Activated CD4-positive, alpha-beta T cell treated with anti-CD3 and anti-CD28 coated beads for 36 hours (primary cell): ENCODE measurements at places on chromosomes 12 and 14.

DNA sequence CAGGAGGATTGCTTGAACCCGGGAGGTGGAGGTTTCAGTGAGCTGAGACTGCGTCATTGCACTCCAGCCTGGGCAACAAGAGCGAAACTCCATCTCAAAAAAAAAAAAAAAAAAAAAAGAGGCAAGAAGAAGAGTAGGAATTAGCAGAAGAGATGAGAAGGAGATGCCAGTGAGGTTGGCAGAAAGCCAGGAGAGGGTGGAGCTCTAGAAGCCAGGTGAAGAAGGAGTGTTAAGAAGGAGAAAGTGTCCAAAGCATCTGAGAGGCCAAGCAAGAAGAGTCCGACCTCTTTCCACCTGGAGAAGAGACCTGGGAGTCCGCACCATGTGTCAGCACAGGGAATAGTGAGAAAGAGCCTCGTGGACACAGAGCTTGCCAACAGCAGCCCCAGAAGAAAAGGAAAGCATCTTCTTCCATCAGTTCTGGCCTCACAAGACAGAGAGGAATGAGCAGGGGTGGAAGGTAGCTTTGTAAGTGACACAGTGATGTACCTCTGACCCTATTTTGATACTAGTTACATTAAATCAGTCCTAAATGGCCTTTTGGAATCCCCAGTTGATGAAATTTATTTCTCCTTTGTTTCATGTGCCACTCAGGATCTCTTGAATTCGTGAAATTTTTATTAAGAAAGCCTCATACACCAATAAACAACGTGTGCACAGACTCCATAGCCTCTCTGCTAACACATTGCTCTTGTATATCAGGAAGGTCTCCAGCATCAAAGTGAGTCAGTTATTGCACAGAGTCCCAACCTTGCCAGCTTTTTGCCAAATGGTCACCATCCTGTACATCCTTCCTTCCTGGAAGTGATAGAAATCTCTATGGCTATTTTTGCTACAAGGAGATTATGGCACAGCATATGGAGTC lies 70.6 kb downstream of the SAMD4A start:
- H3K4me1 ChIP-seq, result no peaks in the 10 kb centered on the region
- H3K4me3 ChIP-seq, result no peak overlapping the region
- no peak overlapping the region for H3K27ac ChIP-seq
- DNase-seq, result no peak
- no peaks in the 10 kb centered on the region for H3K36me3 ChIP-seq

DNA sequence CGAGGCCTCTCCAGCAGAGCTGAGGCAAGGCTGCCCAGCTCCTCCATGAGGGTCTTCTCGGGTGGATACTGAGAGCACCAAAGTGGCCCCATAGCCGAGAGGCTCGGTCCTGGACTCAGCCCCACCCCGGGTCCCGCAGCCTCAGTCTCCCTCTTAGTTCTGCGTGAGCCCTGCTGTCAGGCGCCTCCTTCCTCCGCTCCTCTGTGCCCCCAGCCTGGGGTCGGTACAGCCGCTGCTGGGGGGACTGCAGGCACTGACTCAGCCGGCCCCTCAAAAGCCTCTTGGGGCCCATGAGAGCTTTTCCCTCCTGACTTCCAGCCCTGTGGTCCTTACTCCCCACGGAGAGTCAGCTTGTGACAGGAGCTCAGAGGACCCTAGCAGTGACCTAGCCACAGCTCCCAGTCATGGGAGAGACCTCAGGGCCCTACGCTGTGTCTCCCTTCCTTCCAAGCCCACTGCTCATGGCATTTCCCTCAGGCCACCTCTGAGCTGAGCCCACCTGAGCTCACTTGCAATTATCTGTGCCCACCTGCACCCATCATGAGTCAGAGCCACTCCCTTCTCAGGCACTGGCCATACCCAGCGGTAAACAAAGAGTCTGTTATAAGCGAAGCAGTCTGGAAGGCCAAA lies 295.0 kb upstream of the RTL1 start:
- DNase-seq, result no peak
- H3K27me3 ChIP-seq, result no peaks in the 10 kb centered on the region
- no peak overlapping the region for H3K4me3 ChIP-seq
- H3K36me3 ChIP-seq, result no peaks in the 10 kb centered on the region
- H3K27ac ChIP-seq, result no peak overlapping the region

DNA sequence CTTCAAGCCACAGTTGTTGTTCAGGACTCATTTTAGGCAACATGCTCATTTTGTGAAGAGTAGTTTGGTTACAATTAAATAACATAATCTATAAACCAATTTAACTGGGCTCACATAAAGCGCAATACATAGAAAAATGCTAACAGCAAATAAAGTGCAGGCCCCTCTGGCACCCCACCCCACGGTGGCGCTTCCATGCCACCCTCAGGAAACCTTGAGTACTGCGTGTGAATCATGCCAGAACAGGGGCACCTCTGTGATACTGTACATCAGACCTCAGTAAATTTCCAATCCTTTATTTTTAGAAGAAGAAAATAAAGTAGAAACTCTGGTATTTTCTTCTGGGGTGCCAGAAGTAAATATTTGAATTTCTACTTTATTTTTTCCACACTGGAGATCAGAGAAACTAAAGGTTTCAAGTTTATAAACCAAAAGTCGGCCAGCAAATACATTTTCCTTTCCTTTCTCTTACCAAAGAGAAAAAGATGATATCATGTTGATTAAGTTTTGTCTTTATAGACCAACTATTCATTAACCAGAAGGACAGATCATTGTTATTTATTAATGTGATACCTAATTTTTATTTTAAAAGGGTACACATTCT lies 316.8 kb downstream of the PAWR start:
- H3K27ac ChIP-seq, result no peak overlapping the region
- no peak overlapping the region for H3K4me3 ChIP-seq
- H3K36me3 ChIP-seq, result no peaks in the 10 kb centered on the region
- H3K27me3 ChIP-seq, result no peaks in the 10 kb centered on the region
- no peaks in the 10 kb centered on the region for H3K4me1 ChIP-seq

DNA sequence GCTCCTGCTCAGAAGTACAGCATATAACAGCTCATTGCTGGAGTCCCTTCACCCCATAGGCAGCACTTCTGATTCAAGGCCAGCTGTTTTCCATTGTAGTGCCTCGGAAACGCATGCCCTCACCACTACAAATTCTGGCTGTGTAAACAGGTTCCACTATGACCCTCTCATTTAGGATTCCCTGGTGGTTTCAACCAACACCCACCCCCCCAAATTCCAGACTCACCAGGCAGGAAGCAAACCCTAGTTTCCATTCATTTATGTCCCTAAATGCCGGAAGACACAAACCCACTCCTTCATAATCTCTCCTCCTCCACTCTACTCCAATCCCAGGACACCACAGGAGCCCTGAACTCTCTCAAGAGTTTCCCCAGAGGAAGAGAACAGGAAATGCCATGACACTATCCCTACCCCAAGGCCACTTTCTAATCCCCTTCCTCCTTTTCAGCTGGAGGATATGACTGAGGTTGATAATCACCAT lies 75.9 kb upstream of the TMPO start:
- peaks cover 8% of the 10 kb centered on the region for H3K4me1 ChIP-seq
- H3K27me3 ChIP-seq, result peaks cover 46% of the 10 kb centered on the region
- no peak overlapping the region for H3K4me3 ChIP-seq
- H3K27ac ChIP-seq, result no peak overlapping the region
- no peak for DNase-seq
- no peaks in the 10 kb centered on the region for H3K36me3 ChIP-seq

DNA sequence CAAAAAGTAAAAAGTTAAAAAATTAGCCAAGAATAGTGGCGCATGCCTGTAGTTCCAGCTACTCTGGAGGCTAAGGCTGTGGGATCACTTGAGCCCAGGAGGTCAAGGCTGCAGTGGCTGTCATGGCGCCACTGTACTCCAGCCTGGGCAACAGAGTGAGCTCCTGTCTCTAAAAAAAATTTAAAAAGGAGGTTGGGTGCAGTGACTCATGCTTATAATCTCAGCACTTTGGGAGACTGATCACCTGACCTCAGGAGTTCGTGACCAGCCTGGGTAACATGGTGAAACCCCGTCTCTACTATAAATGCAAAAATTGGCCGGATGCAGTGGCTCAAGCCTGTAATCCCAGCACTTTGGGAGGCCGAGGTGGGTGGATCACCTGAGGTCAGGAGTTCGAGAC lies 8.2 kb upstream of the YLPM1 start:
- no peak overlapping the region for H3K4me3 ChIP-seq
- H3K27me3 ChIP-seq, result no peaks in the 10 kb centered on the region
- H3K27ac ChIP-seq, result no peak overlapping the region
- H3K4me1 ChIP-seq, result no peaks in the 10 kb centered on the region

DNA sequence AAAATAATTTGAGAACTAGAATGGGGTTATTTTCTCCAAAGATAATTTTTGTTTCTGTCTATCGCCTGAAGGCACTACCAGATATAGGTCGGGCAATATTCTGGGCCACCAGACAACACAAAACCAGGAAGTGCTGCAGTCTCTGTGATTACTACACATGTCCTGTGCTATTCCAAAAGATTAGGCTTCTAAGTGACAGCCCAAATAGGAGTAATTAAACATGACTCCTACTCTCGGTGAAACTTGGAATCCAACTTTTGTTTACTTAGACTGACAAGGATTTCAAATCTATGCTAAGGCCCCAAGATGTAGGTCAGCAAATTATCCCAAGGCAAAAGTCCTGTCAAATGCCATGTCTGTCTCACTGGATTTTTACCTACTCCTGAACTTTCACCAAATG lies 157.6 kb upstream of the LRFN5 start:
- H3K36me3 ChIP-seq, result no peaks in the 10 kb centered on the region
- no peak overlapping the region for H3K4me3 ChIP-seq
- H3K27me3 ChIP-seq, result no peaks in the 10 kb centered on the region
- DNase-seq, result no peak
- H3K27ac ChIP-seq, result no peak overlapping the region
- no peaks in the 10 kb centered on the region for H3K4me1 ChIP-seq

DNA sequence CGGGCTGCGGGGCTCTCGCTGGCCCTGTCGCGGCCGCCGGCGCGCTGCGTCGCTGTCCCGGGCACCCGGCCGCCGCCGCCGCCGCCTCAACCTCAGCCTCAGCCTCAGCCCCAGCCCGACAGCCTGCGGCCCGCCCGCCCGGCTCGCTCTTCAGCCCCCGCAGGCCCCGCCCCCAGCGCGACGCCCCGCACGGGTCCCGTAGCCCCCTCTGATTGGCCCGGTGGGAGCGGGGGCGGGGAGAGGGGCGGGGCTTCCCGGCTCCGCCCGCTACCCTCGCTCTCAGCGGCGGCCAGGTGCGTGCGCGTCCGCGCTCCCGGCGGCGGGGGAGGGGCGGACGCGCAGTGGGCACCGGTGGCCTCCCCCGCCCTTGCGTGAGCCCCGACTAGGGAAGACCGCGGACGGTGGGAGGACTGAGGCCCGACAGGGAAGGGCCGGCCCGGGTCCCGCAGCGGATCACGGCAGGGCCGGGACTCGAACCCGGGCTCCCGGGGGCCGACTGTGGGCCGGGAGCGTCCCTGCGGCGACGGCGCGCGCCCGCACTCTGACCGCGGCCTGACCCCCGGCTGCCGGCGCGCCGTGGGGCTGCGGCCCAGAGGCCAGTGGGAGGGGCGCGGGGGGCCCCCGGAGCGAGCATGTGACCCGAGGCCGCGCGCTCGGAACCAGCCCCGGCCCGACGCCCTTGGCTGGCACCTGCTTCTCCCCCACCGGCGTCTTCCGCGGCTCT lies at the start of gene PPP1R13B:
TSS of gene PPP1R13B (minus strand) at position 125 of the 724 bp plus-strand sequence. CDS start 268 bp downstream, outside the sequence.
- DNase-seq, result peak; percentile 97
- peak within 1 kb of the TSS; percentile 38 for H3K27ac ChIP-seq
- H3K27me3 ChIP-seq, result peaks cover 5% of the 10 kb centered on the region
- no peaks in the 10 kb centered on the region for H3K36me3 ChIP-seq
- H3K4me1 ChIP-seq, result peaks cover 16% of the 10 kb centered on the region

DNA sequence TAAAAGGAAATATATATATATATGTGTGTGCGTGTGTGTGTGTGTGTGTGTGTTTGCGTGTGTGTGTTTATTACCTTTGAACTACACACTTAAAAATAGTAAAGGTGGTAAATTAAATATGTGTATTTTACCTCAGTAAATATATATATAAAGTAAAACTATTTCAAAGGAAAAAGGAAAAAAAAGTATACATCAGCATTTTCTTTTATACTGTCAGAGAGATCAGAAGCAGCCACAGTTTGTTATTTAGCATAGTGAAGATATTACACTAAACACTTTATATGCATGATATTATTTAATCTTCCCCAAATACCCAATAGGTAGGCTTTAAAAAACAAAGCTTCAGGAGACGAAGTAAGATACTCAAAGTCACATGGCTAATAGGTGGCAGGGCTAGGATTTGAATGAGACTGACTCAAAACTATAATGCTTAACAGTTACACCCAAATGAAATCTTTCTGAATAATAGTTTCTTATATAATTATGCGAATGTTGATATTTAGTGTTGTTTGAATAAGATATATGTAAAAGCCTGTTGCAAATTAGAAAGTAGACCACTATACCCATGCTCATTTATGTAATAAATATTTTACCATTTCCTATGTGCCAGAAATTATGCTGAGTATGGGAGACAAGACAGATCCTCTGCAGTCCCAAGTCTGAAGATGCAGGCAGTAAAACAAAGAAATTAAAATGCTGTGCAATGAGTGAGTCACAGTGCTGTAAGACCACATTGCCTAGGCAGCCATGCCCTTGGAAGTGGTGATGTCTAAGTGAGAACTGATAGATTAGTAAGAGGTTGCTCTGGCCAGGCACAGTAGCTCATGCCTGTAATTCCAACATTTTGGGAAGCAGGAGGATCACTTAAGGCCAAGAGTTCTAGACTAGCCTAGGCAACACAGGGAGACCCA lies 66.1 kb downstream of the PDZRN4 start:
- H3K36me3 ChIP-seq, result no peaks in the 10 kb centered on the region
- no peak overlapping the region for H3K27ac ChIP-seq
- H3K27me3 ChIP-seq, result no peaks in the 10 kb centered on the region
- H3K4me3 ChIP-seq, result no peak overlapping the region
- no peak for DNase-seq

GRCh38 chr14:33062881-33063280 lies 124.2 kb downstream of the NPAS3 start:
- H3K27ac ChIP-seq, result no peak overlapping the region
- no peak for DNase-seq
- H3K4me3 ChIP-seq, result no peak overlapping the region
- no peaks in the 10 kb centered on the region for H3K36me3 ChIP-seq
- no peaks in the 10 kb centered on the region for H3K27me3 ChIP-seq
- no peaks in the 10 kb centered on the region for H3K4me1 ChIP-seq

DNA sequence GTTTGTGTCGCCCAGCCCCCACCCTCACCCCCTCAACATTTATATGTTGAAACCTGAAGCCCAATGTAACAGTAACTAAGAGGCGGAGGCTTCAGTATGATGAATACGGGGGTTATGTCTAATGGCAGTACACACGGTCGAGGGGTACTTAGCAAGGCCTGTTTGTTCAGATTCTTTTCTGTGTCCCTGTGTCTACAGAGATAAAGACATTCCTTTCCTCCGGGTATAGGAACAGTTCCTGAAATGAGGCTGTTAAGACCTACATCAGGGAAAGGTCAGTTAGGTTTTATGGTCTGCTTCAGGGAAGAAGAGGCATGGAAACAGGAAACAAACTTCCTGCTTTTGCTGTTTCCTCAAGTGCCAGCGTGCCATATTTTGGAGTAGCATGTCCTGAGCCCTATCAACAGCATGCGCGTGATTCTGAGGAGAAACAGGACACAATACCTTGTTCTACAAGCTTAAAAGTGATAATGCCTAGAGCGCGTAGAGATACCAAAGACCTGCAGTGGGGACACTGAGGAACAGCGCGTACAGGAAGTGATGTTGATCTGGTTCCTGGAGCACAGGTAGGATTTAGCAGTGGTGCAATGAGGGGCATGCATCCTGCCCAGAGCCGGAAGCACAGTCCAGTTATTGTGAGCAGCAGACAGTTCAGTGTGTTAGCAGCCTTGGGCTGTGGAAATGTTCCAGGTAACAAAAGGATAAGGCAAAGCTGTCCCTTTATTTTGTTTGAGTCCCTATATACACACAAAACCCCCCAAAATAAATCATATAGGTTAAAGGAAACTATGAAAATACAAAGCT lies 47.2 kb downstream of the FGD4 start:
- no peak overlapping the region for H3K27ac ChIP-seq
- no peak overlapping the region for H3K4me3 ChIP-seq
- peaks cover 9% of the 10 kb centered on the region for H3K4me1 ChIP-seq
- H3K27me3 ChIP-seq, result no peaks in the 10 kb centered on the region
